CD4-positive, alpha-beta T cell treated with Interleukin-6 for 4 hours (primary cell): ENCODE measurements at places on chromosomes 12 and 14.

DNA sequence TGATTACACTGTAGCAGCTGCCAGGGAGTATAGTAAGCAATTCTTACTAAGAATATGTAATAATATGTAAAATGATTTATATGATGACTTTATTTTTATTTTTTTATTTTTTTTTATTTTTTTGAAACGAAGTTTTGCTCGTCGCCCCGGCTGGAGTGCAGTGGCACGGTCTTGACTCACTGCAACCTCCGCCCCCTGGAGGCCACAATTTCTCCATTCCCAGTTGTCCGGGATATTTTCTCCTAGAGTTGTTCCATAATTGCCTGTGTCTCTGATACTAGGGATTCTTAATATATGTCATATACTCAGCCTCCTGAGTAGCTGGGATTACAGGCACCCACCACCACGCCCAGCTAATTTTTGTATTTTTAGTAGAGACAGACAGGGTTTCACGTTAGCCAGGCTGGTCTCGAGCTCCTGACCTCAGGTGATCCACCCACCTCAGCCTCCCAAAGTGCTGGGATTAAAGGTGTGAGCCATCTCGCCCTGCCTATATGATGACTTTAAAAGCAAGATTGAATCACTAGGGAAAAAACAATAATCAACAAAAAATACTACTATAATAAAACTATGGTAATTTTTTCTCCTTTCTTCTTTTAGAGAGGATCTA lies 12.2 kb upstream of the ITPR2 start:
- peak; percentile 53 for DNase-seq

GRCh38 chr14:93079865-93080403 lies 35.8 kb downstream of the ITPK1 start:
- DNase-seq = no peak

DNA sequence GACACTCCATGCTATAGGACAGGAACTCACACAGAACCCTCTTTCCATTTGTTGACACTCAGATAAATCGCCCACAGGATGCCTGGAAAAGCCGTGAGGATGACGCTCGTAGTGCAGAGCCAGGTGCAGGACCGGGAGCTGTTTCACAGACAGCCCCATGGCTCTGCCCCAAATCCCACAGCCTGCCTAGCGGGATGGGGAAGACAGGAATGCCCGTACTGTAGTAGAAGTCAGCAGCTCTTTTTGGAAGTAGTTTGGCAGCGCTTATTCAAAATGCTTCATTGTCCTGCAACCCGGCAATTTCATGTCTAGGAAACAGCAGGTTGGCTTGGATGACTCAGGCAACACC lies 41.6 kb downstream of the JAG2 start:
- no peak for DNase-seq

DNA sequence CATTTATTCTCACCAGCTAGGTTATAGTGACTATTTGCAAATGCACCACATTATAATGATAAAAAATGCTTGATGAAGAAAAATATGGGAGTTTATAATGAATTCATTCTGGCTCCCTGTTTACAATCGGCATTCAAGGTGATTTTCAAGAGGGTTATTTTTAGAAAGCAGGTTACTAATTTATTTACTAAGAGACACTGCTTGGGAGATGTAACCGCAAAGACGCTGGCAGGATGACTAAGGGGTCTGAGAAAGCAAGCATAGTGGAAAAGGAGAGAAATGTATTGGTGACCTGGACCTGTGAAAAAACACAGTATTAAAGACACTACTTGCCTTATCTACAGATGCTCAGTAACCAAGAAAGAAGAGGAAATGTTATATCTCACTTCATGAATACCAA lies 13.3 kb upstream of the PITPNM2 start:
- DNase-seq = no peak

DNA sequence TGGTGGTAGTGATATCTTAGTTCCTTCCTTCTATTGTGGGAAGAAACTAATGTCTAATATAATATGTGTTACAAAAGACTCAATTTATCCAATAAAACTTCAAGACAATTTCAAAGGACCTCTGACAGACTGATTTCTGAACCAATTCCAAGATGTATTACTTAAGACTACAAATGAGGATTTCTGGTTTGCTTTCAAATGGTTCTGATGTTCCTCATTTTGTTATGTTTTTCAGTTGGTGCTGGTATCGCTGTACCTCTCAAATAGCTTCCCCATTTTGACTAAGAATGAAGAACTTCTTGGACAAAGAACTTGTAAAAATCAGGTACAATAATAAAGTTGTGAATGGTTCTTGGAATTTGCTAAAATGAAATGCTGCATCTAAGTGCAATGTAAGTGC lies 19.4 kb upstream of the MBIP start:
- DNase-seq = no peak

DNA sequence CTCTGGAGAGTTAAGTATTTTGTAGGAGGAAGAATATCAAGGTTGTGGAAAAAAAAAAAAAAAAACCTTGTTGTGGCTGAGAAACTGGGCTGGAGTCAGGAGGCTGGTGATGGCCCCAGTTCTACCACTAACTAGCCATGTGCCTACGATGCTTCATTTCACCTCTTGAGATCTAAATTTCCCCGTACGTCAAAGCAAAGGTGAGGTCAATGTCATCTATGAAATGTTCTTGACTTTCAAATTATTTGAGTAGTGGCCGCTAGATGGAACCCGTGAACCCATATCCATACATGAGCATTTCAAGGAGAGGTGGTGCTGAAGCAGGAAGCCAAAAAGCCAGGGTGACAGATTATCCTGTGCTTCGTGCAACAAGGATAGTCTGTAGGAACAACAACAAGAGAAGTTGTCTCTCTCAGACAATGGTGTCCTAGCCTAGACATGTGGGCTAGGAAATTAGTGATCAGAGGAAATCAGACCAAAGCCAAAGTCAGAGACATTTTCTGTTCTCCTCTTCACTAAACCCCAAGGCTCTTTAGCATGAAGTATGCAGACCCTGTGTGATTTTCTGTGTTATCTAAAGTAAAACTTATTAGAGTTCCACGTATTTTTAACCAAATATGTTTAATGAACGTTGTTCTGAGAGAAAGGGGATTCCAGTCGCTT lies 95.5 kb upstream of the ETV6 start:
- peak; percentile 69 for DNase-seq

DNA sequence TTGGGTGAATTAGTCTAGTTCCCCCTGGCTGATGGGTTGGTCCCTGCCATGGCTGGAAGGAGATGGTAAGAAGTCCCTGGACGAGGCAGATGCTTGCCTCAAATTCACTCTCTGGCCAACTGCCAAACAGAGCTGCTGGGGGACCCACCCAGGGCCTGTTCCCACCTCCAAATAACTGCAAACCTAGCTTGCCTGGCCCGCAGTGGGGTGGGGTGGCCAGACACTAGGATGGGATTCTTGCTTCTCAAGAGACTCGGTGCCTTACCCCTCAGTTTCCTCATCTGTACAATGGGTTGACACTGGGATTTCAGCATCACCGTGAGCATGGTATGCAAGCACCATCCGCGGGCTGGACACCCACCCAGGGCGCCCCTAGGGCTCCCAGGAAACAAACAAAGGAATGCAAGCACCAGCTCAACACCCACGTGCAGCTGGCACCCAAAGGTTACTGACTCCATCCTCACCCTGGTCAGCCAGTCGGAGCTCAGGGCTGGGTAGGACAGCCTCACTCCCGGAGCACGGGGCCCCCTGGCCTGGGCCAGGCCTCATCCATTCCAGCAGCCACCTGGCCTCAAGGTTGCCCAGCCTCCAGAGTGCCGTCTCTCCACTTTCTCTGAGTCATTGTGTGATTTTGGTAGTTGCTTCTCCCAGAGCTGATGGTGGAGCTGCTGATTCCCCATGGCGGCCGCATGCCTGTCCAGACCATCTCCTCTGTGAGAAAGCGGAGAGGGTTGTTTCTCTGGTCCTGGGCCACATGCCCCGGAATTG lies 205.2 kb upstream of the RTL1 start:
- DNase-seq = no peak

GRCh38 chr12:98750511-98750910 lies 105.4 kb downstream of the APAF1 start:
- DNase-seq = no peak

DNA sequence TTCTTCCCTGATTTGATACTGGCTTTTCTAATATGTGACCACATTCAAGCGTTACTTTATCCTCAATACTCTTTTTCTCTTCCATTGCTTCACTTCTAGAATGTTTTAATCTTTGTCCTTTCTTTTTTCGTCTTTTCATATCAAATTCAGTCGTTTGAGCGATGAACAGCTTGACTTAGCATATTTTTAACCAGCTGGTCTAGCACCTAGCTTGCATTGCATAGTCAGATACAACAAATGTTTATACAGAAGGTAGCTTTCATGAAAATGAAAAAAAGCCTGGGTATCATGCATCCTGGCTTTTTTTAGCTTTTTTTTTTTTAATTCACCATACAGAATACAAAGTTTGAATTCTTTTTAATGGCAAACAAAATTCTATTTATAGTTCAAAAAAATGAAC lies 1.2 kb downstream of the SOX5 start:
- no peak for DNase-seq

GRCh38 chr14:58635091-58635830 lies 2.5 kb upstream of the DACT1 start:
- no peak for DNase-seq

DNA sequence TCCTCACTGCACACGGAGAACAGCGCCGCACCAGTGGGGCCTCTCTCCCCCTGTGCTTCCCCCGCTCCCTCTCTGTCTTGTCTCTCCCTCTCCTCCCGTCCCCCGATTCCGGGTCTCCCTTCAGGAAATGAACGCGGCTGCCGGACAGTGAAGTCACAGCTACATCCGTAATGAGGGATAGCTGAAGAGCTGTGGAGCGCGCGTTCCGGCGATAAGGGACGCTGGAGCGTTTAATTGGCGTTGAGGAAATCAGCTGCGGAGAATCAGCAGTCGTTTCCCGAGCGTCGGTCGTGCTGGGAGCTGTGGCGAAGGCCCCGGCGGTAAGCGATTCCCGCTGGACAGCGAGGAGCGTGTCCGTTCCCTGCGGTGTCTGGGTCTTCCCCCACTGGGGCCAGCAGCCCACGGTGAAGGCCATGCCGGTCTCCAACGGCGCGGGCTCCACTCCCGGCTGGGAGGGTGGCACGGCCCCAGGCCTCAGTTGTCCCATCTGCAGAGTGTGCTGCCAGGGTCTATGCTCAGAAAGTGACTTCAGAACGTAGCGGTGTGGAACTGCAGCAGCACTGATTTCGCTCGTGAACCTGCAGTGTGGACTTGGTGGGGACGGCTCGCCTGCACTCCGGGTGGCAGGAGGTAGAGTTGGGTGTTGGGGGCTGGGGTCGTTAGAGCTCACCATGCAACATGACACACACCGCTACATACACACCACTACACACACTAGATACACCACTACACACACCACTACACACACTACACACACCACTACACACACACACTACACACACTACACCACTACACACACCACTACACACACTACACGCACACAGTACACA lies 10.9 kb downstream of the NOC4L start:
- no peak for DNase-seq

DNA sequence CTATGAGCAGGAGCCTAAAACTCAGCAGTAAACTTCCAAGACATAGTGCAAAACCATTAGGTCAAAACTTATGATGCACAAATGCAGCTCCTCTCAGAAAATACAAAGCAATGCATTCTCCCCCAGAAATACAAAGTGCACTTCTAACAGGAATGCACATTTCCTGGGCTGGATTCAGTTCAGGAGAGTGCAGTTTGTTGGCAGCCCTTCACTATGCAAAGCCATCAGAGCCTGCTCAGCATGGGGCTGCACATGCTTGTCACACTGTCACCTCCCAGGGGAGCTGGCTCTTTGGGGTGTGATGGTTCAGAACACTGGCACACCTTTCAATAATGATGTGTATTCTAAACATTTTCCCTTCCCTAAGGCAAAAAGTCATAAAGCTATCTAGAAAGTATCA lies 110.4 kb downstream of the KCNK10 start:
- no peak for DNase-seq

DNA sequence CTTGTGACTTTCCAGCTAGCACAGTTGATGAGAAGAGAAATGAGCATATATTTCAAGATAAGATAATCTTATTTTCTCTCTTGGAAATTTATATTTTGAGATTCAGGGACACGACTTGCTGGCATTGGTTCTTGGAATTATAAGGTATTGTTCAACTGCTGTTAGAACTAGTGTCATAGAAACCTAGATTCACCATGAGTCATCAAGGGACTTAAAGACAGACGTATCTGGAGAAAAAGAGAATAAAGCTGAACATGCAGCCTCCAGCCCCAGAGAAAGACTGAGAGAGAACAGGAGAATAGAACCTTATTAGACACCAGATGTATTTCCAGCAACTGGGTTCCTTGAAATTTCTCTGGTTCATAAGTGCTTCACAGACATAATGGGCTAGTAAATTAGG lies 194.4 kb upstream of the PPFIA2 start:
- no peak for DNase-seq

DNA sequence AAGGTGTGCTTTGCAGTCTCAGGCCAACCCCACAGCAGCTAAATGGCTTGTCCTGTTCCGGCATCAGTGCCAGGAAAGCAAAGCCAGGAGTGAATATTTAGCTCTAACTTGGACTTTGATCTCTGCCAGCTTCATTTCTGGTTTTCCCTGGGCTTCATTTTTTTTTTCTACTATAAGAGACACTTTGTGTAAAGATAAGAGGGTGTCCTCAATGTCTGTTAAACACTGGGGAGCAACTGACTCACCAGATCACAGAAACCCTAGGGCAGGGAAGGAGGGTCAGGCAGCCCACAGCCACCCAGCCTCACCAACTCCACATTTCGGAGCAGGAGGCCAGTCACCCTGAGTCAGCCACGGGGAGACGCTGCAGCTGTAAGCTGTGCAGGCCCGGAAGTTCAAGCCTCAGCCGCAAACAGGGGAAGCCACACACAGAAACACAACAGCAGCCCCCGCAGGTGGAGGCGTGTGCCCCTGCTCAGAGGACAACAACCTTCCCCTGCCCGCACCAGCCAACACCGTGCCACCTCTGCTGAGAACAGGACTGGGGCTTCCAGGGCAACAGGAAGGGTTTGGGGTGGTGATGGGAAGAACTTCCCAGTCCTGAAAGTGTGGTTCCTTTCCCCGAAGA lies 6.3 kb downstream of the TNFRSF1A start:
- peak; percentile 93 for DNase-seq

DNA sequence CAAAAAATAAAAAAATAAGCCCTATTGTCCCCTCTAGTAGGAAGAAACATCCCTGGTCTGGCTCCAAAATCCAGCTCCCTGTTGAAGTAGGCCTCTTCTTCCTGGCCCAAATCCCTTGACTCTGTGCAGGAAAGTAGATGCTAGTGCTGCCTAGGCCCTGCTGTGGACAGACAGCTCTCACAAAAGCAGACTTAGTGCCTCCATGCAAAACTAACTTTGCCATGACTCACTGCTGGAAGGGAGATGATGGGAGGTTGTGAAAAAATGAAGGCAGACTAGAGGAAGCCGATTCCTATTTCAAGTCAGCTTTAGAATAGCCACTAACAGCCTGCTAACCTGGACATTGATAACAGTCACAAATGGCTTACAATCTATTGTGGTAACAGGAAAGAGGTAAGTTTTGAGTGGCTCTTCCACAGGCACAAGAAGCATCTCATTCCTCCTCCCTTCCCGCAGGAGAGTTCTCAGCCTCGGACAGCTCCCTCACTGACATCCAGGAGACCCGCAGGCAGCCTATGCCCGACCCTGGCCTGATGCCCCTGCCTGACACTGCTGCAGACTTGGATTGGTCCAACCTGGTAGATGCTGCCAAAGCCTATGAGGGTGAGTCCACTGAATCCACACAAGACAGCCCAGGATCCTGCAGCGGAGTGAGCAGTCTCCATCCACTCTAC lies 198.9 kb upstream of the RGS6 start:
- no peak for DNase-seq
